ENCODE measurements at places on chromosomes 1 and 21. TPM values are rescaled to one million over a fixed set of nuclear protein-coding genes. Genes with fewer than 3 reads are reported as not detected.

Gene PDE9A
- total RNA-seq = 8.5 TPM

Gene PDC
- total RNA-seq = not detected

Gene DISP1
- total RNA-seq = 4.1 TPM

Gene IL20
- total RNA-seq = not detected

- DNase-seq = no peak
Measured at GRCh38 chr1:94729267-94729666, 90.9 kb upstream of the SLC44A3 start.

DNA sequence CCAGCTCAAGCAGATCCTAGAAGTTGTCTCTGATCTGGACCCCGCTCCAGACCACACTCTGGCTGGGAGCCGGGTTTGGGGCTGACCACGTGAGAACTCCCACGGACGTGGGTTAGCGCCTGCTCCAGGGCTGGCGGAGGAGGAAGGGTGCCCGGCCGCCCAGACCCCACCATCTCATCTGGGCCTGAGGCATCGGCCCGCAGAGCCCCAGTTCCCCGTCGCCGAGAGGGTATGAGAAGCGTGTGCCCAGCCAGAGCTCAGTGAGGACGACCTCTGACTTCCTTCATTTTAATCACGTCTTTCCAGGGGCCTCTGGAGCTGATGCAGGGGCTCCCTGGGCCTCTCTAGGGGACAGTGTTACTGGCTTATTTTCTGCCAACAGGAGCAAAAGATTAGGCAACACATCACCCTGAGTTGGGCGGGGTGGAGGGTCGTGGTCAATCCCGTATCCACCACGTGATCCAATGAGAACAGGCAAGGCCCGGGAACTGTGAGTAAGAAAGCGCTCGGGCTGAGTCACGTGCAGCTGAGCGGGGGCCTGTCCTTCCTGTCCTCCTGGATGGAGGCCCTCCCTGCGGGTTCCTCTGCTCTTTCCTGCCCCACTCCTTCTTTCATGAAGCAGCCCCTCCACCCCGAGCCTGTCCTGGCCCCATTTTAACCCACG is 81.1 kb downstream of the SIK1 start:
- no peak for DNase-seq

DNA sequence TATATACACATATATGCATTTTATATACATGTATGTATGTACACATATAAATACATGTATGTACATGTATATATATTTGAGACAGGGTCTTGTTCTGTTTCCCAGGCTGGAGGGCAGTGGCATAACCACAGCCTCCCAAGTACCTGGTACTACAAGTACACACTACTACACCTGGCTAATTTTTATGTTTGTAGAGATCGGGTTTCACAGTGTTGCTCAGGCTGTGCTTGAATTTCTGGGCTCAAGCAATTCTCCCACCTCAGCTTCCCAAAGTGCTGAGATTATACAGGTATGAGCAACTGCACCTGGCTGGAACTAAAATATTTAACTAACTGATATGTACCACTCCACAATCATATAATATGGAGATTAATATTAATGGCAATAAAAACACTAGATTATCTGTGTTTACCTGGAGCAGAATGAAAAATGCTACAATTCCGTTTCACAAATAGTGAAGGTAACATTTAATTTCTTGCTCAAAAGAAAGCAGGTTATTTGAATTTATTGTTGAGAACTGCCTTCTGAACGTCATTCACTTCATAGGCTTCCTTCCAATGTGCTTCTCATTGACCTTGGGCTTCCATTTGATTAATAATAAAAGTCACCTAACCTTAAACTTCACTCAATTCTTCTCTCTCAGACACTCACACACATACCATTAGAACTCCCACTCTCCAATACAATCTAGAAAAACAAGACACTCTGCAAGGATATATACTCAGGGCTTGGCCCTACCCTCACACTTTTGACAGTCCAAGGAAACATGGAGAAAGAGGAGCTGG is 57.0 kb downstream of the PTGER3 start:
- DNase-seq = no peak

DNA sequence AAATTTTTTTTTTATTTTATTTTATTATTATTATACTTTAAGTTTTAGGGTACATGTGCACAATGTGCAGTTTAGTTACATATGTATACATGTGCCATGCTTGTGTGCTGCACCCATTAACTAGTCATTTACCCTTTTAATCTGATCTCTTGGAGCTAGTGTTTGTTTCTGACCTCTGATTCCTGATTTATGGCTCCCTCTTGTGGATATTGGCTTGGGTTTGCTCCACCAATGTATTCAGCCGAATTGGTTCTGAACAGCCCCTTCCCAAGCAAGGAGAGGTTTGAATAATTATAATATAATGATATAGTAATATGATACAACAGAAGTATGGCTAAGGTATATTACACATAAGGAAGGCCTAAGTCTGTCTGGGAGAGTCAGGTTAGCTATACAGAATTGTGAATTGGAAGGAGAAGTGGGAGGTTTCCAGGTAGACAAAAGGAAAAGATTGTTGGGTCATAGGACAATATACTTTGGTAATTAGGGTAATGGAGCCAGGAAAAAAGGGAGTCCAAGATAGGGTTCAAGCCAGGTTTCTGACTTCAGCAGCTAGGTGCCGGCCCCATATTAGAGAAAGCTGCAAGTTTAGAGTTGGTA is 53.1 kb upstream of the HMCN1 start:
- DNase-seq = no peak

- no peak for DNase-seq
Measured at GRCh38 chr1:51484591-51484990, 34.5 kb downstream of the EPS15 start.

DNA sequence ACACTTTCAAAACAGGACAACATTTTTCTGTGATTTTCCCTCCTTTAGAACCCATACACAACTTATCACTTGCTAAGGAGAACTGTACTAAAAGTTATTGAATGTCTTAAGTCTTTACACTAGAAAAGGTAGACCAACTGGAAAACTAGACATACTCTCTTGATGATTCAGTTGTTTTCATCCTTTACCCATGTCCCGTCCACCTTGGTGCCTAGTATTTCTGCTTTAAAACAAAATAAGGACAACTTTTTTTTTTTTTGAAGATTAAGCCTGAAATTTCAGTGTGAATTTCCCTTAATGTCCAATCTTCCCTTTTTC is 4.5 kb downstream of the CDKN2C start:
- no peak for DNase-seq

DNA sequence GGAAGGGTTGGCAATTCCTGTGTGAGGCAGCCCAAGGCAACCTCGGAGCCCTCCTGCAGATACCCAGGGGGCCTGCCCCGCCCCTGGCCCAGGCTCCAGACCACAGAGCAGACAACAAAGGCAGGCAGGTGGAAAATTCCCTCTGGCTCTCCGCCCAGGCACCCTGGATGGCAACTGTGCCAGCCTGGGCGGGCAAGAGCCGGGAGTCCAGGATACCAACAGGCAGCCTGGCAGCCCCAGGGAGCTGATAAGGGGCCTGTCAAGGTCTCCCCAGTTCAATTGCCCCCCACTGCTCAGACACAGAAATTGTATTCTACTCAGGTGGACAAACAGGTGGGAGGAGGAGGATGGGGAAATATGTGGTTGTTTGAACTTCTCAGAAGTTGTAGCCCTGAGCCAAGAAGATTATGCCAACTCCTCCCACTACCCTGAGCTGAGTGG is 15.4 kb upstream of the GPR37L1 start:
- DNase-seq = no peak

All from osteocyte (in vitro differentiated cells).